ENCODE measurements at places on chromosomes 7 and 10. TPM values are rescaled to one million over a fixed set of nuclear protein-coding genes. Genes with fewer than 3 reads are reported as not detected.
A peak's percentile ranks its signal among the peaks of the same experiment; 100 is the strongest.

Gene AKR1C8
- total RNA-seq: 0.05 TPM

Gene GJD4
- total RNA-seq: not detected

Gene TCAF2
- 0.35 TPM for total RNA-seq

Gene IKZF1
- 2.4 TPM for total RNA-seq

Gene ANLN
- total RNA-seq: 5.6 TPM

Gene TAS2R41
- total RNA-seq: not detected

Gene CPXM2
- 1.7 TPM for total RNA-seq

Gene METTL27
- total RNA-seq: 1.4 TPM

Gene VSTM4
- total RNA-seq: 0.35 TPM

Gene ZNF212
- total RNA-seq: 2.4 TPM

Gene FRMD4A
- 18.6 TPM for total RNA-seq

Gene PDE1C
- total RNA-seq: 2.3 TPM

GRCh38 chr7:129556607-129557133 is 54.3 kb downstream of the SMKR1 start:
- no peak for DNase-seq

GRCh38 chr7:139687211-139687954 is 90.4 kb downstream of the HIPK2 start:
- DNase-seq: no peak

GRCh38 chr10:62847433-62847832 is 31.3 kb upstream of the EGR2 start:
- DNase-seq: no peak

DNA sequence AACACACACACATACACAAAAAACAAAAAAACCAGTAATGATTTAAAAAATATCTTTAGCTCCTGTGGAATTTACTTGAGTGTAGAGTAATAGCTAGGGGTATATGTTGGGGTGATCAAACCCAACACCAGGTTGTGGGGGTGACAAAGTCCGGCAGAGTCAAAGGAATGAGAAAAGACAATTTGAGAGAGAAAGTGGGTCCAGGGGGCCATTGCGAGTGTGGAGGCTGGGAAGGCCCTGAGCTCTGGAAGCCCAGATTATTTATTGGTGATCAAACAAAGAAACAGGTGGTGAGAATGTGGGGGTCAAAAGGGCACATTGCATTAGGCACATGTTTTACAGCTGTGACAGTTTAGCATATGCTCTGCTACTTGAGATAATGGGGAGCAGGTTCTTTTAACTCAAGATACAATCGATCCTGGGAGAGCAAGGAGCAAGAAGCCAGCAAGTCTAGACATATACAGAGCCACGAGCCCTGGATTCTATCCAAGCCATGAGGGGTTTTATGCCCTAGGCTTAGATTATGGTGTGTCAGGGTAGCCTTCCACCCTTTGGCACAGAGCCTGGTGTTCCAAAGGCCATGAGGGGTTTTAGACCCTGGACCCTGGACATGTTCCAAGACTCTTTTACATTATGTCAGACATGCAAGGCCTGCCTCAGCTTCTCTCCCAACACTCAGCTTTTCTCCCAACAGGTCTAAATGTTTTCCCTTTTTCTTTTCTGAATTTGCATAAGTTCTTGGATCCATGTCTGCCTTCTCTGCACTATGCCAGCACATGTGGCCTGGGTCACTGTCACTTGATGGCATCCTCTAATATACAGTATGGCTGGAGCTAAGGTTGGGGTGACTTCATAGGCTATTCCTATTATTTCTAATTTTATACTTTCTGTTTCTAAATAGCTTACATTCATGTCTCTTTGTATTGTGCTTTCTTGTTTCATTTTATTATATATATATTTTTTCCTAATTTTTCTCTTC is 48.6 kb upstream of the MKI67 start:
- DNase-seq: no peak

GRCh38 chr7:152760854-152761748 is 1.5 kb downstream of the ACTR3B start:
- DNase-seq: peak; percentile 55

GRCh38 chr10:16662923-16663322 is 141.2 kb upstream of the C1QL3 start:
- no peak for DNase-seq

DNA sequence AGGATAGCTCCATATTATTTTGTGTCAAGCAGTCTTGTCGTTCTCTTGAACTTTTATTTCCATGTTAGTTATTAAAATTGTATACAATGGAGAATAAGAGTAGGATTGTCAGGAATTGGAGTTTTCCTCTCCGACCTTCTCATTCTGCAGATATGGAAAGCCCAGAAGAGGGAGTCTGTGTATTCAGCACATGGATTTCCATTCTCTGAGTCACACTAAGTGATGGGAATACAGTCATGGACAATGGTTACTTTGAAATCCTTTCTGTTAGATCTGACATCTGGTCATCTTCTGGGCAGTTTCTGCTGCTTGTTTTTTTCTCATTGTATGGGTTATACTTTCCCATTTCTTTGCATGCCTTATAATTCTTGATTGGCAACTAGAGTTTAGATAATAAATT is 5.0 kb upstream of the TASOR2 start:
- DNase-seq: peak; percentile 41

DNA sequence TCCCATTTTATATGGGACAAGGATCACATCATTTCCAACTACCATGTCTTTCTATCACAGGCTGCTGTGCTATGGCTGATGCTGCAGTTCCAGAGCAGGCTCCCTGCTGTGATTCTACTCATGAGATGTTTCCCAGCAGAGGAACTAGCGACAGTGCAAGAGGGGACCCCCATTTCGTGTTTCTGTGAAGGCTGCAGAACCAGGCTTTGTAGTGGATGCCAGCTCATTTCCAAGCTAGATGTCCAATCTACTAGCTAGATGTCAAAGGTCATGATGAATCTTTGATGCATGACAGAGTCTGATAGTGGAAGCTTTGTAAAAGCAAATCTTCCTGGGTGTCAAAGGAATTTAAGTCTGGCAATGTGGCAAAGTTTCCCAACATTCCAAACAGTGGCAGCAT is 21.2 kb upstream of the MYO3A start:
- peak; percentile 49 for DNase-seq

DNA sequence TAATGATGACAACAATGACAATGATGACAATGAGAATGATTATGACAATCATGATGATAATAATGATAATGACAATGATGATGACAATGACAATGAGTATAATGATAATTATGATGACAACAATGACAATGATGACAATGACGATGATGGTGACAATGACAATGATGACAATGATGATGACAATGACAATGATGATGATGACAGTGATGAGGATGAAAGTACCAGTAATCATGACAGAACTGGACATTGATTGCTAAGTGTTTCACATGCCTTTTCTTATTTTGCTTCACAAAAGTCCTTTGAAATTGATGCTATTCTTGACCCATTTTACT is 1106.0 kb upstream of the AUTS2 start:
- no peak for DNase-seq

GRCh38 chr10:36188080-36188453 is 546.0 kb upstream of the FZD8 start:
- DNase-seq: no peak

DNA sequence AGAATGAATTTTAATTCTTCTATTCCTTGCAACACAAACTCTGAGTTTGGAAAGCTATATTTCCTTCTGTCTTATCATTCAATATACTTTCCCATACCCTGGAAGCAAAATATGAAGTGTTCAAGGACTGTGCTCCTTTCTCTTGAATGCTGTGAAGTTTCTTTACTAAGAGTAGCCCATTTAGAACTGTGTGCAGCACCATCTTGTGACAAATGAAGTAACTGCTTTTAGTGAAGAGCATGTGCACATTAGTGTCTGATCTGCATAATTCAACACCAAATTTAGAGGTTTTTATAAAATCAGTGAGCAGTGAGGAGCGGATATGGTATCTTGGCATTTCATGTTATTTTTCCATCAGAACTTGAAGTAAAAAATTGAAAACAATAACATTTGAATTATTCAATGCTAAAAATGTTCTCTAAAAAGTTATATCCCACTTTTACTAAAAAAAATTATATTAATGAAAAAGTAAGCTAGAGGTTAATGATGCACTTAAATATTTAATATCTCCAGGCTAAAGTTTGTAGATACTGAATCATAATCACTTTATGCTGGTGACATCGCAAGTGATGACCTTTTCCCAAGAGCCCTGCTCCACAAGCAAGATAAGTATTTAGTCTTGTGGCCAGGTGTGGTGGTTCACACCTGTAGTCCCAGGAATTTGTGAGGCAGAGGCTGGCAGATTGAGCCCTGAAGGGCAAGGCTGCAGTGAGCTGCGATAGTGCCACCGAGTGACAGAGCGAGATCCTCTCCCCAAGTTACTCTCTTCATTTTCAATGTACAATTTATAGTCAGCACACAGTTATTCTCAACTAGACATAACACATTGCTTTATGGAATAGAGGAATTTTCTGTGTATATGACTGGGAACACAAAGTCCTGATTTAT is 108.8 kb upstream of the PCLO start:
- DNase-seq: peak; percentile 69

- no peak for DNase-seq
Observed at GRCh38 chr7:37045681-37046179, 321.4 kb upstream of the AOAH start.

GRCh38 chr7:48140001-48140681 is 31.1 kb upstream of the ABCA13 start:
- peak; percentile 91 for DNase-seq

DNA sequence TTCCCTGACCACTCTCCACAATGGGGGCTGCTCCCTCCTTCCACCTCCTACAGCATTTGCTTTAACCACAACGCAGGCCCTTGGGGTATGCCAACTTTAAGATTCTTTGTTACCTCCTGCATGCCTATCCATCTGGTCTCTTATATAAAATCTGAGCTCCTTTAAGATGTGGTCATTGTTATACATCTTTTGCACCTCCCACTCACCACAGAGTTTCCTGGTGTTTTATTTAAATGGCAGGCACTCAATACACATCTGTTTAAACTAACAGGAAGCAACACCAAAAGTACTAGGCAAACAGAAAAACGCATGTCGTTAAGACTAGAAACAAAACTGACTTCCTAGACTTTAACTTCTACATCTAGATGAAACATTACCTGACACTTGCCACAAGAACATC is 36.3 kb downstream of the SLC25A13 start:
- DNase-seq: no peak

DNA sequence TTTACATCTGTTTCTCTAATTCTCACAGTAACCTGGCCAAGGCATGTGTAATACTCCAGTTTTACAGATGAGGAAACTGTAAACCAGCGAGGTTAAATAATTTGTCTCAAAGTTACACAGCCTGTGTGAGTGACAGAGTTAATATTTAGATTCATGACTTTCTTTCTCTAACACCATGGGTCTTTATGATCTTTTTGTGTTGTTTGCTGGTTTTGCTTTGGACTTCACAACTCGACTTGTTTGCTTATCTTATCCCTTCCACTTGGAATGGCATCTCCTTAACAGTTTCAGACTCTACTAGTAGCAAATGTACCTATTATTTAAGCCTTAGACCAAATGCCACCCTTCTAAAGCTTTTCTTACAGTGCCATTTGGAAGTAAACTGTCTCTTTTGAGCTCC is 34.4 kb downstream of the MXI1 start:
- no peak for DNase-seq

- DNase-seq: peak; percentile 52
Observed at GRCh38 chr10:52308251-52309031, 5.6 kb upstream of the DKK1 start.

- DNase-seq: no peak
Observed at GRCh38 chr10:61188101-61188500, 244.1 kb upstream of the RHOBTB1 start.

DNA sequence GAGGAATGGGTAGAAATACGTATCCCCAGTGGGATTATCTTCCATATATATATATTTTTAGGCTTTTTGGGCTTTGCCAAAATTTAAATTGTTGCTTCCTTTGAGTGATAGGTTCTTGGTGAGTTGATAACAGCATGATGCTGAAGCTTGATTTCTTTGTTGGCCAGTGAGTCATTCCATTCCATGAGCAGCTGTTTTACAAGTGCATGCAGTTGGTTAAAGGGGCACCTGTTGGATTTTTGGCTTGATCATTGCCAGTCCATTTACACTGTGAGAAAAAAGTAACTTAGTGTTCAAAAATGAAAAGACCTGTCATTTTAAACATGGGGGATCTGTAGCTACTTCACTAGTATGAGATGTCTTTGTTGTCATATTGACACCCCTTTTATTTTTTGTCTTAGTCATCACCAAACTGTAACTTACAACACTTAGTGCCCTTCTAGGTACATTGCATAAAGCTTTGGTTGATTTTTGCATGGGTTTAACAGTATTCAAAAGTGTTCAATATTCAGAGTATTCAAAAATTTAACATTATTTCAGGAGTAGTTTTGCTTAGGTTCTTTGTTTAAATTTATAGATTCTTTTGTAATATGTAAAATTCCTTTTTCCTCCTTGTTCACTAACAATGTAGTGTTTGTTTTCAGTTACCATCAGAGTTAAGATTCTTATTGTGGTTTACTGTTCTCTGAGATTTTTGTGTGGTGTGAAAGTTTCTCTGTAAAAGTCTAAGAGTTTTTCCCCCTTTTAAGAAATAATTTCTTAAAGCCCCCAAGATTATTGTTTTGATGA is 8.8 kb downstream of the AKAP9 start:
- DNase-seq: peak; percentile 47

DNA sequence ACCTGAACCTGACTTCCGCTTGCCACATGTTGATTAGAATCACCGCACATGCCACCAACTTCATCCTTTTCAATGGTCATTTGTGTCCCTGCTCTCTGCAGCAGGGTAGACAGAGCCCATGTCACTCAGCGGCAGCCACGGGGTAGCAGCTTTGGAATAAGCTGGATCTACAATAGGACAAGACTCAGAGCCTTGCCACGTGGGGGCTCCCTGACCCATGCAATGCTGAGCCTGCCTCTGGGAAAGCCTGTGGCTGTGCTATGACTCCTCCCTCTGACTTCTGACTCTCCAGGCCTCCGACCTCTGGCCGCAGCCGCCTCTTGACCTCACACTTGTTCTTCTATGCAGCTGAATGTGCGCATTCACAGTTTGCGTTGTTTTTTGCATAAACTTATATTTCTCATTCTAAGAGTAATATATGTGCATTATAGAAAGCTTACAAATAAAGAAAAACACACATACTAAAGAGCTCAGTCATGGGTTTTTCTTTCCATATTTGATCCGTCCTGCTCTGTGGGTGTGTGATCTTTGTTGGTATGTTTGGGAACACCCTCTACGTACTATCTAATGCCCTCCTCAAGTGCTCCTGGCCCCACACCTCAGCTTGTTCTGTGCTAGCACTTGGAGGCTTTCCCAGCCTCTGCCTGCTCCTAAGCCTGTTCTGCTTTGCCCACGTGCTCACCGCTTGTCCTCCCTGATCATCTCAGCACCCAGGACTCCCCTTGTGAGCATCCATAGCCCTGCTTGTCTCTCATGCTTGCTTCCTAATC is 198.0 kb upstream of the MKI67 start:
- DNase-seq: no peak

GRCh38 chr7:82578430-82578829 is 134.9 kb upstream of the CACNA2D1 start:
- DNase-seq: peak; percentile 40

GRCh38 chr10:91077549-91078071 is 142.9 kb upstream of the PCGF5 start:
- peak; percentile 19 for DNase-seq

- DNase-seq: no peak
Observed at GRCh38 chr7:33707427-33707826, 197.9 kb upstream of the BMPER start.

- DNase-seq: no peak
Observed at GRCh38 chr7:107957436-107957835, 45.5 kb downstream of the LAMB1 start.

- no peak for DNase-seq
Observed at GRCh38 chr7:121138262-121138933, 149.9 kb downstream of the CPED1 start.

Measured in renal cortical epithelial cell (primary cell).